SK-N-MC (cell line): ENCODE measurements at places on chromosomes 3 and 15.
A peak's percentile ranks its signal among the peaks of the same experiment; 100 is the strongest.

DNA sequence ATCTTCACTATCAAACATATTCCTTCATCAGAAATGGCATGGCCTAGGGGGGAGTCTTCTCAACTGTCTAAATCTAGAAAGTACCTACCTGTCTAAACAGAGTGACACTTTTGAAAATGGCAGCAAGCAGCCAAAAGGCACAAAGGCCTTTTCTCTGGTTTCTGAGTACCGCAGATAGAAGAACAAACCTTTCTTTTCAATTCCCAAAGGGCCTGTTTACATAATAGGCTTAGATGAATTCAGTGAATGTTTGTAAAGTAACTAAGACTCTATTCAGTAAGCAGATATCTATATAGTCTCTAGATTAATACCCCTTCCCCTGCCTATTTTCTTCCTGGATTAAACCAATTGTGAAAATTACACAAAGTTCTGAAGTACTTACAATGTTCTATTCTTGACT lies 7.1 kb downstream of the MYEF2 start:
- no peak for DNase-seq

GRCh38 chr15:82540055-82540983 lies at the start of gene RPS17:
Gene RPS17 (minus strand): TSS chr15:82540457. CDS start chr15:82540428, 29 bp downstream.
- peak; percentile 81 for DNase-seq

- DNase-seq, result no peak
These were observed 55.5 kb upstream of the PLXNA1 start for GRCh38 chr3:126927401-126927750.

GRCh38 chr3:165835431-165835830 lies 1.8 kb downstream of the BCHE start:
- DNase-seq, result no peak

DNA sequence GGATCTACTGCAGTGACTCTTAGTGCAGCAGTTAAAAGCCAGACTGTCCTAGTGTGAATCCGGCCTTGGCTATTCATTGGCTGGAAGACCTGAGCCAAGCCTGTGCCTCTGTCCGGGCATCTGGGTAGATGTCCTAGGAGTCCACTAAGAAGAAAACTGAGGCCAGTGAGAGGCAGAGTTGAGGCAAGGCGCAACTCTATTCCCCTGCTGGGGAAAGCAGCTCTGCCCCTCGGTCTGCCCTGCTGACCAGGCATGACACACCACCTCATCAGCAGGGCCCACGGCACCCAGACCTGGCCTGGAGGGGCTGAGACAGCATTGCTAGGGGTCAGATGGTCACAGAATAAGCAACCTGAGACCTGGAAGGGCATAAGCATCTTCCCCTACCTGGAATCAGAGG lies 46.7 kb upstream of the ABHD2 start:
- no peak for DNase-seq

GRCh38 chr15:79416876-79417275 lies 15.3 kb upstream of the MINAR1 start:
- no peak for DNase-seq

GRCh38 chr15:36501063-36501678 lies 78.3 kb upstream of the CDIN1 start:
- DNase-seq, result peak; percentile 64
